Peyer's patch (tissue), 4 donors: ENCODE measurements at places on chromosomes 5 and 9.

GRCh38 chr5:89728750-89729149 is 680.8 kb downstream of the CETN3 start:
- DNase-seq = no peak

- no peak for DNase-seq
Observed at GRCh38 chr5:101520417-101520816, 617.3 kb upstream of the ST8SIA4 start.

GRCh38 chr5:55636177-55636576 is 75.9 kb downstream of the SLC38A9 start:
- no peak for DNase-seq

GRCh38 chr9:3960661-3961144 is 339.2 kb downstream of the GLIS3 start:
- no peak for DNase-seq

GRCh38 chr9:126156898-126157297 is 169.7 kb upstream of the MVB12B start:
- DNase-seq = no peak

GRCh38 chr5:172871536-172871935 is 37.5 kb downstream of the ERGIC1 start:
- DNase-seq = no peak

- no peak for DNase-seq
Observed at GRCh38 chr5:37773809-37774208, 66.0 kb downstream of the GDNF start.
